ENCODE measurements at places on chromosomes 5 and 9.

- DNase-seq, result no peak
Observed at GRCh38 chr9:29514862-29515261, 1941.6 kb upstream of the C9orf72 start.

- DNase-seq, result no peak
Observed at GRCh38 chr5:168685566-168685965, 106.4 kb upstream of the PANK3 start.

GRCh38 chr5:74040811-74041491 is 415.0 kb downstream of the ARHGEF28 start:
- DNase-seq, result no peak

GRCh38 chr9:14240537-14240936 is 73.4 kb downstream of the NFIB start:
- DNase-seq, result no peak

DNA sequence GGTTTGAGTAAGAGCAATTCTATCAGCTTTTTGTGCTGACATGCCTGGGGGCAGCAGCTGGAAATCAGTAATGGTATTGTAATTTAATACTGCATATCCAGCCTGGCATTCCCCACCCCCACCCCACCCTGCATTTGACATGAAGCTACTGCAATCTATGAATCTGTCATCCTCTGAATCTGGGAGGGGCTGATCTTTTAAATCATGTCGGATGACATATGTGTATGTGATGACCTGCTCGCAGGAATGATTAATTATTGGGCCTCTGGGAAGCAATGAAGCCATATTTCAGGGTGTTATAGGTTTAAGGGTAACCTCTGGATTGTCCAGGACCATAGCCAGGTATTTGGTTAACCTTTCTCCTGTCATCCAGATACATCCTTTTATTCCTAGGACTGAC is 64.6 kb upstream of the RASGRF2 start:
- DNase-seq, result no peak

GRCh38 chr5:165108809-165109208 is 1603.4 kb downstream of the MAT2B start:
- DNase-seq, result no peak

DNA sequence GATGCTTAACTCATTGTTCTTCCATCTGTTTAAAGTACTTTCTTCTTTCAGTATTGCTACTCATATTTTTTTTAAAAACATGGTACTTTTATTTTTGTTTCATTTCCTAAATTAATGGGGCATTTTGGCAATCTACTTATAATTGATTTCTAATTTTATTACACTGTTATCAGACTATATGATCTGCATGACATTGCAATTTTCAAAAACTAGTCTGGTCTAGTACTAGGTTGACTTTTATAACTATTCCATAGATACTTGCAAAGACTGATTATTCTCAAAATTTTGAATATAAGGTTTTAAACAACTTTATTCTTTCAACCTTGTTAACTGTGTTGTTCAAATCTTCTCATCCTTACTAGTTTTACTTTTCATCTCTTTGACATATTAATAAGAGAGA is 63.9 kb upstream of the MVB12B start:
- no peak for DNase-seq

GRCh38 chr5:96075579-96076289 is 114.1 kb upstream of the ELL2 start:
- DNase-seq, result no peak

GRCh38 chr5:113378081-113378480 is 56.7 kb downstream of the TSSK1B start:
- DNase-seq, result no peak

DNA sequence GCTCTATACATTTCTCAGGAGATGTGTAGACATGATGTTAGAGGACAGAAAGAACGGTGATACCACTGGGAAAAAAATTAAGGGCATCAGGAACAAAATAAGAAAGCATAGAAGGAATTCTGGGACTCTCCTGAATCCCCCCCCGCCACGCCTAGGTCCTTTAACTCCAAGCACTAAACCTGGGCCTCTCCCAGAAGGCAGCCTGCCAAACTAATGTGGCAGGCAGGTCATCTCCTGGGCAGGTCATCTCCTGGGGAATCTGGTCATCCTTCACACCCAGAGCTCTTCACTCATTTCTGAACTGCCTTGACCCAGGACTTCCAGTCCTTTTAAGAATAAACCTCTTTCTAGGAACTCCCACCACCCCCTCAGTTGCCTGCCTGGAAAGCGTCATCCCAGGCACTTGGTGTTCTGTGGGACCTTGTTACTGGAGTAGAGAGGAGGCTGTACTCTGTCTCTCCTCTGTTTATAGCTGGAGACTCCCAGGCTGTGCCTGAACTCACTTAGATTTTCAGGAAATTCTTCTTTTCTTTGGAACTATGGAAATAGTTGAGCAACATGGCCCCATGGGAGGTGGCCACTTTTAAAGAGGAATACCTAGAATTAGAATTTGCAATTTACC is 24.1 kb downstream of the PSAT1 start:
- no peak for DNase-seq

GRCh38 chr5:11012295-11012694 is 251.3 kb upstream of the DAP start:
- no peak for DNase-seq

DNA sequence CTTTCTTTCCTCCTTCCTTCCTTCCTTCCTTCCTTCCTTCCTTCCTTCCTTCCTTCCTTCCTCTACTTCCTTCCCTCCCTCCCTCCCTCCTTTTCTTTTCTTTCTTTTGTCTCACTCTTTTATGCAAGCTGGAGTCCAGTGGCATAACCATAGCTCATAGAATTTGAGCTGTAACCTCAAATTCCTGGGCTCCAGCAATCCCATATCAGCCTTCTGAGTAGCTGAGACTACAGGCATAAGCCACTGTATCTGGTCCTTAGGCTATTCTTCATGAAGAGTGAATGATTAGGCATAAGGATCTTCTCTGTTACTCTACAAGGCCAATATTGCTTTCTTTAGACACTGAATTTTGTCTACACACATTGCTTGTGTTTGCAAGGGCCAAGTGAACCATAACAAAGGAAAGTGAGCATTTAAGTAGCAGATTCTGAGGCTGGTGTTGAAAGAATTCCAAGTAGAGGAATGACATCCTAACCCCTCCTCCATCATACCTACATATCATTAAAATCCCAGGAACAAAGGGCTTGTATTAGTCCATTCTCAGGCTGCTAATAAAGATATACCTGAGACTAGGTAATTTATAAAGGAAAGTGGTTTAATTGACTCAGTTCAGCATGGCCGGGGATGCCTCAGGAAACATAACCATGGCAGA is 293.2 kb downstream of the HCN1 start:
- no peak for DNase-seq

- no peak for DNase-seq
Observed at GRCh38 chr5:3456121-3456681, 139.4 kb upstream of the IRX1 start.

- DNase-seq, result no peak
Observed at GRCh38 chr5:159095866-159096242, 3.9 kb downstream of the EBF1 start.

GRCh38 chr5:55969956-55970355 is 24.8 kb downstream of the IL6ST start:
- no peak for DNase-seq

DNA sequence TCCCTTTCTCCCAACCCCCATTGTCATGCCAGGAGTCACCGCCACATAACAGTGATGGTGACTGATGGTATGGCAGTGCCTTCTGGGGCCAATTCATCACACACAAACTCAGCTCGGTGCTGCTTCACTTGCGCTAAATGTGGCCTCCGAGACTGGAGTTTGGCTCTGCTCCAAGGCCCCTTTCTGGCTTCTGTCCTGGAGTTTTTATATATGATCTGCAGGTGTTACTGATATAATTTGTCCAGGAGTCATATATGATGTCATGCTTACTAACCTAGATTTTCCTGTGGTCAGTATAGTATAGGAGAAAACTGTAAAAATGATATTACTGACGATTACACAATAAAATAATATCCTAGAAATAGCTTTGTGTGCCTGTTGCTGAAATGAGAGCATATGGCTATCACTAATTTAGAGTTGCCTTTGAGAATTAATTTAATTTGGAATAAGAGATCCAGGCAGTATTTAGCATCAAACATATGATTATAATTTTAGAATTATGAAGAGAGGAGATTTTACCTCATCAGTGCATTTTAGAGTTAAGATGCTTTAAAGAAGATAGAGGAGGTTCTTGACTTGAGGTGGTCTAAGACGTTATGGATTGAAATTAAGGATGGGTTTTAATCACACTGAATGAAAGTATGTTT is 334.1 kb upstream of the CD180 start:
- DNase-seq, result no peak

- DNase-seq, result no peak
Observed at GRCh38 chr9:128408963-128409431, 11.7 kb upstream of the CERCAM start.

DNA sequence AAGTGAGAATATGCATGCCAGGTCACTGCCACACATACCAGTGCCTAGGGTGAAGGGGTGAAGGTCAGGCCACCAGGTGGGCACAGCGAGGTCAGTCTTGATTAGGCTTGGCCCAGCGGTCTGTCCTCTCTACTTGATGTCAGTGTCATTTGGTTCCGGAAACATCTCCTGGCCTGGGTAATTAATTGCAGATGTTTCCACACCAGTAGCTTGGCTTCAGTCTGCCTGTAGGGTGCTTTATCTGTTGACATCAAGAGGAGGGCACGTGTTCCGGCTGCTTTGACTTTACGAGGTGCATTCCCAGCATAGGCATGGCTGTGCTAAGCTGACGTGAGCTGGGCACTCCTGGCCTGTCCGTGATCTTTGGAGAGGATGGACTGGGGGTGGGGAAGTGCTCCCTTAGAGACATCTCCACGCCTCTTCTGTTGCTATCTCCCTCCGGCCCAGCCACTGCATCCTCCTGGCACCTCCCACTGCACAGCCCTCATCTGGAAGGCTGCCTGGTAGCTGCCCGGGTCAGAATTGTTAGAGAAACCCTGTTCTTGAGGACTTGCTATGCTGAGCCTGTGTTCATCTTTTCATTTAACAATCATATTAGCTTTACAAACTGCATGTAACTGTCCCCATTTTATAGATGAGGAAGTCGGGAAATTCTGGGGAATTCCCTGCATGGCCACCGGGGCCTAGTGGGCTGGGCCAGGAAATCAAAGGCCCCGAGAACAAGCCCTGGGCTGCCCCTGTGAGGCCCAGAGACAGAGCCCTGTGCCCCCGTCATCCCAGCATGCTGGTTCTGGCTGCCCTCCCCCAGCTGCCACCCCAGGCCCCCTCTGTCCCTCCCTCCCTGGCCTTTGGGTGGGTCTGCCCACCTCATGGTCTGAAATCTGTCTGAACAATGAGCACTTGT is 29.1 kb downstream of the JADE2 start:
- DNase-seq, result no peak

DNA sequence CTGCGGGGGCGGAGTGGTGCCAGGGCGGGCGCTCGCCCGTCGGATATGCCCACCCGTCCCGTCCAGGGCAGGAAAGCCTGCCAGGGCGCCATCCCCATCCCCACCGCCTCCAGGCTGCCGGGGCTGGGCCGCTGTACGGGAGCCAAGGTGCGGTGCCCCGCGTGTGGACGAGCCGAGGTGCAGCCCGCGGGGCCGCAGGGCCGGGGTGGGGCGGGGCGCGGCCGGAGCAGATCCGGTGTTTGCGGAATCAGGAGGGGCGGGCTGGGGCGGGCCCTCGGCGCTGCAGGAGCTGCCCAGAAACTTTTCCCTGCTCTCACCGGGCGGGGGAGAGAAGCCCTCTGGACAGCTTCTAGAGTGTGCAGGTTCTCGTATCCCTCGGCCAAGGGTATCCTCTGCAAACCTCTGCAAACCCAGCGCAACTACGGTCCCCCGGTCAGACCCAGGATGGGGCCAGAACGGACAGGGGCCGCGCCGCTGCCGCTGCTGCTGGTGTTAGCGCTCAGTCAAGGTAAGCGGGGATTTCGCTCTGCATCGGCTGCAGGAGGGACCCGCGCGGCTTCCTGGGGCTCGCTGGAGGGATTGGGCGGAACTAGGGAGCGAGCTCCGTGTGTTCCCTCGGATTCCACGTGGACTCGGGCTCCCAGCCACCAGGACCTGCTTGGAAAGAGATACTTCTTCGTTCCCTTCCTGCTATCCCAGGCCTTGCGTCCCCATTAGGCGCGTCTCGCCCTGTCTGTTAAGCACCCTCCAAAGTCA is at the start of gene ITGA2:
ITGA2 (plus strand) TSS at position 328 of the 756 bp plus-strand sequence; CDS start at position 445, 117 bp downstream.
- DNase-seq, result no peak

DNA sequence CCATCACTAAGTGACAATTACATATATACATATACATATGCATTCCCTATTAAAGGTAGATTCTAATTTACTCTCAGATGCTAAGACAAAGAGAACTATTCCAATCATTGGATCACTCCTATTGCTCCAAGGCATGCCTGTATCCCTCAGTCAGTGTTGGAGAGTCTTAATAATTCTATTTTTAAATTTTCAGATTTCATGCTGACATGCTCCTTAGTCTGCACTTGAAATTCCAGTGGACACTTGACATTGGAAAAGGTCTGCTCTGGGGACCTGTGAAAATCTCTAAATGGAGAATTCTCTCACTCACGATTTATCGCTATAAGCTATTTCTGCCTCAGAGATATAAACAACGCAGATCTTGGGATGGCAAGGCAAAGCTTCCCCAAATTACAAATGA is 3.9 kb upstream of the FUBP3 start:
- DNase-seq, result no peak

DNA sequence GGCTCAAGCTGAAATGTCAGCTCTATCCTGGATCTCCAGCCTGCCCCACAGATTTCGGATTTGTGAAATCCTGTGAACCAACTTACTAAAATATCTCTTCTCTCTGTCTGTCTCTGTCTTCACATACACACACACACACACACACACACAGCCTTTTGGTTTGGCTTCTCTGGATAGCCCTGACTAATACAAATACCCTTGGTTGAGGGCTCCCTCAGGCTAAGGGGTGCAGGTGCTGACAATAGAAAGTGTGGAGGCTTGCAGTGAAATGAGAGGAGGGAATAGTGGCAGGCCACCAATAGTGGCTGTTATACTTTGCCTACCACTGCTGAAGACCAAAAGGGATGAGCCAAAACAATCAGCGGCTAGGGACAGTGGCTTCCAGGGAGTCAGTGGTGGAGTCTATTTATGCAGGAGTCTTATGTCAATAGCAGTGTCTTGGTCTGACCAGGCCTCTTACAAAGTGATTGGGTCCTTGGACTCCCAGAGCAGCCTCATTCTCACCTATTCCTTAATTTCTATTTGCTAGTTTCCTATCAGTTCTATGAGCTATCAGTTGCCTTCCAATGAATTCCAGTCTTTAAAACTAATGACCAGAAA is 93.2 kb upstream of the GAS1 start:
- DNase-seq, result no peak

GRCh38 chr5:157387683-157388093 is 72.3 kb upstream of the NIPAL4 start:
- DNase-seq, result no peak

- no peak for DNase-seq
Observed at GRCh38 chr9:91120200-91120599, 241.5 kb downstream of the AUH start.

- no peak for DNase-seq
Observed at GRCh38 chr5:14528115-14528514, 53.5 kb upstream of the OTULINL start.
